ENCODE measurements at places on chromosomes 1 and 21.
A peak's percentile ranks its signal among the peaks of the same experiment; 100 is the strongest.

- no peak for DNase-seq
Measured at GRCh38 chr1:206471415-206471801, 1.1 kb downstream of the IKBKE start.

DNA sequence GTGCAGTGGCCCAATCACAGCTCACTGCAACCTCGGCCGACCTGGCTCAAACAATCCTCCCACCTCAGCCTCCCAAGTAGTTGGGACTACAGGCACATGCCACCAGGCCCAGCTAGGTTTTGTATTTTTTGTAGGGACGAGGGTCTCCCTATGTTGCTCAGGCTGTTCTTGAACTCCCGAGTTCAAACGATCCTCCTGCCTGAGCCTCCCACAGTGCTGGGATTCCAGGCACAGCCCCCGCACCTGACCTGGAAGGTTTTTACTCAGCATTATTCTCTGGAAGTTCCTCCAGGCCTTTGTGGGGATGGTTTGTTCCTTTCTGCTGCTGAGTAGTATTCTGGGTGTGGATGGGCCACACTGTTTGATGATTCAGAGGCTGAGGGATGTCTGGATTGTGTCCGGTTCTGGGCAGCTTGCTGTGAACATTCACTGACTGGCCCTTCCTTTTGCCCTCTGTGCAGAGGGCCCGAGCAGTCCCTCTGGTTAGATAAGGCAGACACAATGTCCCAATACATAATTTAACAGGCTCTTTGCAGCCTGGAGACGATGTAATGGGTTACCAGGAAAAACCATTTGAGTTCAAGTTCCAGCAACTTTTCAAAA lies 6.0 kb upstream of the TRAPPC10 start:
- DNase-seq = no peak

- DNase-seq = no peak
Measured at GRCh38 chr1:6569033-6569432, 10.8 kb upstream of the ZBTB48 start.

DNA sequence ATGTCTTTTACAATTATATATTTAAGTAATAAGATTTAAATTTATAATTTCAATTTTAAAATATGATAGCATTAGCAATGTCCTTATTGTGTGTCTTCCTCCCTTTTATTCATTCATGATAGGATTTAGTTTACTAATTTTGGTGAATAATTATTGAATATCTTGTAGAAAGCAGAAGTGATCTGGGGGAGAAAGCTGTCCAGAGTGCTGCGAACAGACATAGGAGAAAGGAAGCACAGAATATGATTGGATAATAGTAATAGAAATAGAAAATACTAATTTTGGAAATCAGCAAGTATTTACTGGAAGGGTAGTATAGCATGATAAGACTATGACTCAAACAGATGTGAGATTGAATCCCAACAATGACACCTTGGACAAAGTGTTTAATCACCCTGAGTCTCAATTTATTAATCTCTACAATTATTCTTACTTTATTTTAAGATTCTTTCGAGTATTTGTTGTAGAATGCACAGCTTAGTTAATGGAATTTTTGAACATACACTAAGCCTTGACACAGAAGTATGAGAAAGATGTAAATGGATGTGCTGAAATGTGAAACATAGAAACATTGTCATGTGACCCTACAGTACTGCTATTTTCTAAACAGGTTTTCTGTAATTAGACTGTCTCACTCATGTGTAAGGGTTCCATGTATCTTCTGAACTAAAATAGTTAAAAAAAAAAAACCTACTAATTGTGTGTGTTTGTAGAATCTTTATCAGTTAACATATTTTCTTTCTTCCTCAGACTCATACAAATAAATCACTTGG lies 7.9 kb downstream of the SH3GLB1 start:
- no peak for DNase-seq

DNA sequence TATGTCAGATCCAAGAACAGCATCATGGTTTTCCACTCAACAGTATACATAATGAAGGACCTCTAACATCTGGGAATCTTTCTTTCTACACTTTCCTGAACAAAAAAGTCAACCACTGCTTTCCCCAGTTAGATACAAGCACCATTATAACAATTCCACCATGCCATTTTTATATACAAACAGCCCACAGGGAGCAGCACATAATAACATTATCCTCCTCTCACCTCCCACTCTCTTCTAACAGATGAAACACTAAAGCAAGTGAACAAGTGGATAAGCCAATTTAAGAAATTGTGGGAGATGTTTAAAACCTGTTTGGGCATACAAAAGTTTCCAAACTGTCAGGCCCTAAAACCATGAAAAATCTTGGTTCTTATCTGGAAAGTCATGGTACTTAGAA lies 29.4 kb upstream of the PRRC2C start:
- no peak for DNase-seq

- no peak for DNase-seq
Measured at GRCh38 chr1:171805395-171806115, 24.1 kb downstream of the METTL13 start.

- no peak for DNase-seq
Measured at GRCh38 chr1:115839679-115840237, 1.2 kb downstream of the NHLH2 start.

GRCh38 chr1:214514032-214514818 lies 37.2 kb downstream of the PTPN14 start:
- no peak for DNase-seq

GRCh38 chr1:20380616-20381035 lies 90.0 kb downstream of the VWA5B1 start:
- no peak for DNase-seq

- DNase-seq = no peak
Measured at GRCh38 chr1:70947835-70948234, 99.8 kb downstream of the PTGER3 start.

- no peak for DNase-seq
Measured at GRCh38 chr1:92899780-92900179, 61.5 kb downstream of the DIPK1A start.

- DNase-seq = peak; percentile 13
Measured at GRCh38 chr1:110573314-110573713, 32.8 kb downstream of the KCNA2 start.

GRCh38 chr1:20100632-20101355 lies 18.5 kb downstream of the PLA2G2D start:
- peak; percentile 36 for DNase-seq

- DNase-seq = no peak
Measured at GRCh38 chr1:48018799-48019198, 21.6 kb upstream of the TRABD2B start.

- no peak for DNase-seq
Measured at GRCh38 chr1:53526451-53527101, 67.4 kb downstream of the DMRTB1 start.

GRCh38 chr1:70768216-70768615 lies 279.4 kb downstream of the PTGER3 start:
- DNase-seq = no peak

GRCh38 chr1:88890791-88891317 lies 513 bp downstream of the GTF2B start:
- no peak for DNase-seq
